ENCODE measurements at places on chromosomes 16 and 17. TPM values are rescaled to one million over a fixed set of nuclear protein-coding genes. Genes with fewer than 3 reads are reported as not detected.

- H3K27ac ChIP-seq: no peak overlapping the region
- DNase-seq: no peak
- H3K36me3 ChIP-seq: no peaks in the 10 kb centered on the region
- no peak overlapping the region for H3K4me3 ChIP-seq
- H3K4me1 ChIP-seq: peaks cover 35% of the 10 kb centered on the region
Measured at GRCh38 chr16:4316864-4317531, 1.1 kb downstream of the GLIS2 start.

SCNN1B gene
- total RNA-seq: not detected

GRCh38 chr16:87585442-87586200 lies 16.7 kb upstream of the JPH3 start:
- H3K27me3 ChIP-seq: peaks cover 2% of the 10 kb centered on the region
- DNase-seq: no peak
- no peaks in the 10 kb centered on the region for H3K4me1 ChIP-seq
- no peaks in the 10 kb centered on the region for H3K36me3 ChIP-seq
- no peak overlapping the region for H3K27ac ChIP-seq

TIGD7 gene
- 3.7 TPM for total RNA-seq

DNA sequence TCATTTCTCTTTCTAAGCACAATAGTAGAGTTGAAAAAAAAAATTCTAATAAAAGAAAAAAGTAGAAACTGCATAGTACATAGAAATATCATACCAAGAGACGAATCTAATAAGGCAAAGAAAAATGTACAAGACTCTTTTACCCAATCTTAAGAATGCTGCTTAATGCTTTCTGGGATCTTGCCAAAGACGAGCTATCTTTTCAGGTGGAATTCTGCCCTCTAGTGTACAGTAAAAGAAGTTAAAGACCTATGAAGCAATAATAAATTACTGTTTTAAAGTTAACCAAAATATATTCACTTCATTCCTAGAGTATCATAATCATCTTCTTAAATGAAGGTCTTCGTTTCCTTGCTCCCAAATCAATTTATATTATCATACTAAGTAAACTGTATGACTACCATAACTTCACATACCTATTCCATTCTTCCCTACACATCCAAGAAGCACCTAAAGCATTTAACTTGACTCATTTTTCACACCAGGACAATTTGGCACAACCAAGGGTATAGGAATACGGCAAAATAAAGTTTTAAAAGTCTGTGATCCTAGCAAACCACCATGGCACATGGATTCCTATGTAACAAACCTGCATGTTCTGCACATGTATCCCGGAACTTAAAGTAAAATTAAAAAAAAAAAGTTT lies 47.7 kb downstream of the CFDP1 start:
- no peak overlapping the region for H3K27ac ChIP-seq
- no peaks in the 10 kb centered on the region for H3K27me3 ChIP-seq
- DNase-seq: no peak
- no peak overlapping the region for H3K4me3 ChIP-seq
- peaks cover 2% of the 10 kb centered on the region for H3K36me3 ChIP-seq

PDE6G gene
- total RNA-seq: 42.8 TPM

RRAD gene
- total RNA-seq: 2.8 TPM

DNA sequence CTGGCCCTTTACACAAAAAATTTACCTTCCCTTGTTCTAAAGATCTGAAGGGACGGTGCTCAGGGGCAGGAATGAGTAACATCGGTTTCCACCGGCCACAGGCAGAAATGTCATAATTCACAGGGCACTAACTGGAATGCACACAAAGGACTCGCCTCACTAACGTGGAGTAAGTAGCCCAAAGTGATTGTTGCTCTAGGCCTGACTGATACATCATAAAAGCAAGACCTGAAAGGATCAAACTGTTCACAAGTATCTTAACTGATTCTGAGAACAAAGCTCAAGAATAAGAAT lies 8.9 kb upstream of the TCF25 start:
- DNase-seq: no peak
- H3K4me1 ChIP-seq: peaks cover 50% of the 10 kb centered on the region
- no peak overlapping the region for H3K4me3 ChIP-seq
- peak overlapping the region; percentile 79 for H3K27ac ChIP-seq
- H3K27me3 ChIP-seq: no peaks in the 10 kb centered on the region
- H3K36me3 ChIP-seq: no peaks in the 10 kb centered on the region

CA7 gene
- not detected for total RNA-seq

- H3K36me3 ChIP-seq: peaks cover 6% of the 10 kb centered on the region
- no peaks in the 10 kb centered on the region for H3K27me3 ChIP-seq
- no peak for DNase-seq
- H3K4me3 ChIP-seq: peak overlapping the region; percentile 60
- H3K27ac ChIP-seq: peak overlapping the region; percentile 13
Measured at GRCh38 chr17:40342504-40343218, 21.9 kb downstream of the GJD3 start.

LRRC75A gene
- 3.0 TPM for total RNA-seq

DNA sequence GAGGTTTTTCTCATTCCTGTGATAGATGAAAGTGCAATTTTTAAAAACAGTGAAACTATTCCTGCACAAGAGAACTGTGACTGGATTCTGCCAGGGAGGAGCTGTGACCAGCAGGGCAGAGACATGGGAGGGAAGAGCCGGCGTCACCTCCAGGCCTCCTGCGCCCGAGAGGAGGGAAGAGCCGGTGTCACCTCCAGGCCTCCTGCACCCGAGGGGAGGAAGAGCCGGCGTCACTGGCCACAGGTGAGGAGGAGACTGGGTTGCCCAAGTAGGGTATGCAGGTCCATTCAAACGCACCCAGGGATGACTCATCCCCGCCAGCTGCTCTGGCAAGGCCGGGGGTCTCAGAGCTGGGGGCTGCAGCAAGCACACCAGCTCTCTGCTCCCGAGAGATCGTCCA lies 56.7 kb downstream of the METRNL start:
- DNase-seq: peak; percentile 7
- H3K4me3 ChIP-seq: no peak overlapping the region
- no peaks in the 10 kb centered on the region for H3K36me3 ChIP-seq
- no peaks in the 10 kb centered on the region for H3K4me1 ChIP-seq
- peaks cover 2% of the 10 kb centered on the region for H3K27me3 ChIP-seq

PCGF2 gene
- total RNA-seq: 0.12 TPM

INCA1 gene
- total RNA-seq: not detected

- H3K27me3 ChIP-seq: no peaks in the 10 kb centered on the region
- H3K36me3 ChIP-seq: peaks cover 27% of the 10 kb centered on the region
- H3K27ac ChIP-seq: no peak overlapping the region
- H3K4me3 ChIP-seq: no peak overlapping the region
Measured at GRCh38 chr16:67437513-67437912, 6.6 kb downstream of the HSD11B2 start.

All from natural killer cell (primary cell).